Stimulated activated CD8-positive, alpha-beta memory T cell treated with anti-CD3 and anti-CD28 coated beads, Interleukin-2, amount 100 ng/mL, for 1 hour (primary cell): ENCODE measurements at places on chromosomes 12 and 14.

GRCh38 chr14:77868552-77869285, 68.8 kb downstream of the ADCK1 start:
- DNase-seq, result no peak

DNA sequence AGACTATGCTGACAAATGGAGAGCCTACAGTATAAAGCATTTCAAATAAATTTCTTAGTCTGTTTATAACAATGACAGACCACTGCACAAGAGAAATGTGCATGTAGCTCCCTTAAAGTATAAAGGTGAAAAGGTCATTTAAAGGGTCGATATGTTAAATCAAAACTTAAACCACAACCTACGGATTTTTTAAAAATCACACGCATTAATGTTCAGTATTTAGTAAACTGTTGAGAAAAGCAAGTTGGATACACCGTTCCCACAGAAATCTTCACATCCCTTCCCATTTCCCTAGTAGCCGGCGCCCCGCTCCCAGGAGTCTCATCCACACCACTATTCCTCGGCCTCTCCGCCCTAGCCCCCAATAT, 614 bp downstream of the FKBP3 start:
- no peak for DNase-seq

- no peak for DNase-seq
Observed at GRCh38 chr12:59735231-59735630, 139.4 kb downstream of the SLC16A7 start.

GRCh38 chr12:120903412-120904196, 554 bp downstream of the SPPL3 start:
- DNase-seq, result peak; percentile 38

DNA sequence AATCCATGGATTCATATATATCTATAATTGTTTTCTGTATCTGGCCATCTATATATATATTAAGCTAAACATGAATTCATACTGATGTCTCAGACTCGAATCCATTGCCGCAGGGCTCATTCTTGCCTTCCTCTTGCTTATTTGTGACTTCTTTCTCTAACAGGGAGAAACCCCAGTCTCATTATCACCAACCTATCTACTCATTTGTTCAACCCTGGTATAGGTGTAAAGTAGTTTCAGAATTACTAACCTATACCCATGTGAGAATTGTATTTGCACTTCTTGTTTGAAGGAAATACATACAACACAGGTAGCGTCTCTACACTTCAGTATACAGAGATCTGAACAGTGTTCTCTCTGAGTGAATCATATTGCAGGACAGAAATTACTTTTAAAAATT, 77.7 kb downstream of the PTPN11 start:
- DNase-seq, result no peak

GRCh38 chr14:104678901-104679705, 10.3 kb upstream of the INF2 start:
- DNase-seq, result no peak

GRCh38 chr14:36229262-36229661, 52.7 kb upstream of the PTCSC3 start:
- DNase-seq, result no peak

DNA sequence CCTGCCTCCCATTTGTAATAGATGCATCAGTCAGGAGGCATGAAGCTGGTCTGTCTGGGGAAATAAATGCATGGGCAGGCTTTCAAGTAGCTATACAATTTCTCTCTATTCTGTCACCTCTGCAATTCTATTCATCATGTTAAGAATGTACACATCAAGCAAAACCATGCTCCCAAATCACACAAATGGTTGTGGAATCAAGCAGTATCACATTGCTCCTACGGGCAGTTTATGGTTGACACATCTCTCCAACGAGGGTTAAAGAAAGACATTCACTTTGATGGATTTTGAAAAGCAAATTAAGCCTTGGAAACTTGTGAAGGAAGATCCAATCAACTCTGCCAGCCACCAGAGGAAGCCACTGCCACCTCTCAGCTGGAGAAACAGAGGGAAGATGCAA, 1277.4 kb upstream of the TMEM132C start:
- no peak for DNase-seq

DNA sequence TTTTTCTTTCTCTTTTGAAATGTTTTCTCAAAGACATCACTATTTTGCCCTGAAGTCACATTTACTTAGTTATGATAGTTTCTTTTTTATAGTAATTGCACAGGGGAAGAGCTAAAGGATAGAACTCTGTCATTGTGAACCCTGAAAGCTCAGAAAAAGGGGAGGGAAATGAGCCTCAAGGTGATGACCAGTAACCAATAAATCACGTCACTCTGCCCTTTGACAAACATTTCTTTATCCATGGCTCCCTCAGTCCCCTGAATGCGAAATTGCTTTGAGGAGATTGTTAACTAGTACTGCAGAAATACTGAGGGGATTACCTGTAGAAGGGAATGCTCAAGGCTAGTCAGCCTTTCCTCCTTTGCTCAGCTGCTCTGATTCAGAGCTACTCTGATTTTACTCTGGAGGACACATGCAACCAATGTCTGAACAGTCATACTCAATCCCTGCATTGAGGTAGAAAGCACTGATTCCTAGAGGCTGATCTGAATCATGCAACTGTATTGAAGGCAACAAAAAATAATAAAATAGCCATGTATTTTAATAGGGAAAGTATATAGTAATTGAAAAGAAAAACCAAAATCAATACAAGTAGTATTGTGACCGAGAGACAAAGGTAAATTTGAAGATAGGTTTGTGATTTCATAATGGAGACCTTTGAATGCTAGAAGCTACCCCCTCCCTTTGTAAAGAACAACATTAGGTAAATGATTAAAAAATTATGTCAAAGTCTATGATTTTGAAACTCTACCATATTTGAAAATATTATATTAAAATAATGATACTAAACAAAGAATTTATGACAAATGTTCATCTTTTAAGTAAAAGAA, 24.7 kb downstream of the SLCO1B1 start:
- DNase-seq, result no peak

DNA sequence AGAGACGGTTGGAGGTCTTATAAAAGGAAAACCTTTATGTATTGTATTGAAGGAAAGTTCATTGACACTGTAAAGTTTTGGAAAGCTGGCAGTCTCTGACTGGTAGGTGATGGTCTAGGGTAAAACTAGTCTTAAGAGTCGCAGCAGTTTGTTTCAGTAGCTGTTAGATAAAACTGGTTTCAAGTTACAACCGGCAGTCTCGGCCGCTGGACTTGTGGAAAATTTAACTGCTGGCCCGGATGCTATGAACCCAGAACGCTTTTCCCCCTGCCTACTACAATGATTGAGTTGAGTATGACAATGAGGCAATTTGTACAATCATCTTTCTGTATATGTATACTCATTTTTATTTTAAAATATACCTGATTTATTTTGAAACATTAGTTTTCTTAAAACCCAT, 1426.9 kb downstream of the AACS start:
- no peak for DNase-seq

GRCh38 chr14:101458741-101459550, 102.3 kb upstream of the DIO3 start:
- DNase-seq, result no peak

GRCh38 chr12:47206450-47207339, 126.9 kb upstream of the AMIGO2 start:
- DNase-seq, result no peak

- DNase-seq, result no peak
Observed at GRCh38 chr12:100504804-100505203, 31.1 kb downstream of the NR1H4 start.

DNA sequence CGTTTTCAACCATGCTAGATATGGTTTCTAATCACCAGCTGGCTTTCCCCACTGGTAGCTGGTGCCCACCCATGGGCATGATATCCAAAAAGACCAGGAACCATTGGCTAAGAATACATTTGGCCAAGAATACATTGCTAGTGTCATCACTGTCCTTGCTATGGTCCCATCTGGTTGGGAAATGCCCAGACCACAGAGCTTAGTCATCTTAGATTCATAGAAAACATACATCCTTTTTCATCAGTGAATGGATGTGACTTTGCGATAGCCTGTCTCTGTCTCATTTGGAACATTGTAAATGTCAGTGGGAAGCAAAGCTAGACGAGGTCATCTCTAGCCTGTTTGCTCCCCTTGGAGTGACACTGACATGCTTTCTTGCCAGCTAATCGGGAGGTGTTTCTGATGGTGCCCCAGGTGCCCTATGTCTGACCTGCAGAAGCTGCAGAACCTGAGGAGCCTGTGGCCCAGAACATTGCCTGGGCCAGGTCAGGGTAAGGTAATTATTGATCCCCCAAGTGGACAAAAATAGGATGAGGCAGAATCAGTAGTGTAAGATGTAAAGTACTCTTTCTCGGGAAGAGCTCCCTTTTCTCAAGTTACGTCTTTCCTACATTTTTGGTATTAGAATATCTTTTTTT, 194.8 kb downstream of the SLC41A2 start:
- DNase-seq, result no peak

DNA sequence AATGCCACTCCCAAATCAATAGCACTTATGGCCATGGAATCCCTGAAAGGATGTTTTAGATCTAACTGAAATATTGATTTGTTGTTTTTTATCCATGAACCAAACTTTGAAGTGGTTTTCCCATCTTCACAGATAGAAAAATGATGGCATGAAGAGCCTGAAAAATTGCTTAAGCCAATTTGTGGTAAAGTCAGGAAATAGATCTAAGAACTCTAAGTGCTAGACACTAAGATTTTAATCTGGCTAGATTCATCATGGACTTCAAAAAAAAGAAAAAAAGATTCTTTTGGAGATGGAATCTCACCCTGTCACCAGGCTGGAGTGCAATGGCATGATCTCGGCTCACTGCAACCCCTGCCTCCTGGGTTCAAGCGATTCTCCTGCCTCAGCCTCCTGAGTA, 45.0 kb upstream of the STRN3 start:
- DNase-seq, result no peak

- no peak for DNase-seq
Observed at GRCh38 chr12:99386907-99387306, 260.6 kb upstream of the GARIN6 start.

DNA sequence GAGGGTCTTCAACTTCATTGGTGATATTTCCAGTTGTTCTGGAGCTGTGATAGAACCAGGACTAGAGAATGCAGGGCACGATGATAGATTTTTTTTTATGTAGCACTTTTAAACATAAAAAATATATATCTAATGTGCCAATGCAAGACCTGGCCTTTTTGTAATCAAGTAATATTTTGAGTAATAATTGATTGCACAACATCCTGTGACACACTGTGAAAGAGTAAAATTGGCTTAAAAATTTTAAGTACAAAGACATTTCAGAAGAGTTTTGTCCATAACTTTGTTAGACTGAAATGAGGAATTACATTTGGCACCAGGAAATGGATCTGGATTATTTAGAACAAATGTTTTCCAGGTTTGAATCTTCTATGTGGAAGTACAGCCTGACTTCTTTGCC, 22.1 kb downstream of the PRKCH start:
- DNase-seq, result no peak

- DNase-seq, result no peak
Observed at GRCh38 chr12:132199101-132199500, 54.8 kb downstream of the NOC4L start.

GRCh38 chr12:44384136-44384535, 492.0 kb downstream of the NELL2 start:
- DNase-seq, result no peak

- no peak for DNase-seq
Observed at GRCh38 chr12:113285679-113286610, 49.0 kb downstream of the SLC8B1 start.

DNA sequence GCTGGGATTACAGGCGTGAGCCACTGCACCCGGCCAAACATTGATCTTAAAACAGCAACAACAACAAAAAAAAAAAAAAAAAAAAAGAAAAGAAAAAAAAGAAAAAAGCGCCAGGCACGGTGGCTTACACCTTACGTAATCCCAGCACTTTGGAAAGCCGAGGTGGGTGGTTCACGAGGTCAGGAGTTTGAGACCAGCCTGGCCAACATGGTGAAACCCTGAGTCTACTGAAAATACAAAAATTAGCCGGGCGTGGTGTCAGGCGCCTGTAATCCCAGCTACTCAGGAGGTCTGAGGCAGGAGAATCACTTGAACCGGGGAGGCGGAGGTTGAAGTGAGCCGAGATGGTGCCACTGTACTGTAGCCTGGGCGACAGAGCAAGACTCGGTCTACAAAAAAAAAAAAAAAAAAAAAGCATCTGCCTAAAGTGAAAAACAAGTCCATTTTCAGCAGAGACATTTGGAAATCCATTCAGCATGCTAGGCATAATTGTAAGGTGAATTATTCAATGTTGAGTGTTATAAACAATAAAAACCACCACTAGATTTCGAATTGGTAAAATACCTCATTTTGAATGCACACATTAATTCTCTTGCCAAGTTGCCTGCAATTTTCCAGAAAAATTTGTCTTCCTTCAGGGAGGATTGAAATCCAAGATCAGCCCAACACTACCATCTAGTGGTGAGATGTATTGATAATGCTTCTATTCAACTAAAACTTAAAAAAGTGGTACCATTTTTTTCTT, 8.0 kb upstream of the CERS5 start:
- DNase-seq, result no peak

- DNase-seq, result no peak
Observed at GRCh38 chr12:50825372-50825838, 17.3 kb upstream of the TMPRSS12 start.

GRCh38 chr12:54631551-54631950, 3.1 kb downstream of the LACRT start:
- no peak for DNase-seq

DNA sequence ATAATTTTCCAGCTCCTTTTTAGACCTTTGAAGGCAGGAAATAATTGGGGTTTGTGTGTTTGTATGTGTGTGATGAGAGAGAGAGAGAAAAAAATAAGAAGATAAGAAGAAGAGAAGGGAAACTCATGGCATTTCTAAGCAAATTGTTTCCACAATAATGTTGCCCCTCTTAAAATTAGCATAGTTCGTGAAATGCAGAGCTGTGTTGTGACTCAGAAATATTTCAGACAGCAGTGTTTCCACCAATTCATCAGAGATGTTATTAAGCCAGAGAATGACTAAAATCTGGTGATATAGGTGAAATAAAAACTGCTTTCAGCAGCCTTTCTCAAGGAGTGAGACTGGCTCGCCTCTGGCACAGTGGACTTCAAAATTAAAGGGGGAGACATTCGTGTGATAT, 65.9 kb upstream of the ARHGAP5 start:
- DNase-seq, result no peak

DNA sequence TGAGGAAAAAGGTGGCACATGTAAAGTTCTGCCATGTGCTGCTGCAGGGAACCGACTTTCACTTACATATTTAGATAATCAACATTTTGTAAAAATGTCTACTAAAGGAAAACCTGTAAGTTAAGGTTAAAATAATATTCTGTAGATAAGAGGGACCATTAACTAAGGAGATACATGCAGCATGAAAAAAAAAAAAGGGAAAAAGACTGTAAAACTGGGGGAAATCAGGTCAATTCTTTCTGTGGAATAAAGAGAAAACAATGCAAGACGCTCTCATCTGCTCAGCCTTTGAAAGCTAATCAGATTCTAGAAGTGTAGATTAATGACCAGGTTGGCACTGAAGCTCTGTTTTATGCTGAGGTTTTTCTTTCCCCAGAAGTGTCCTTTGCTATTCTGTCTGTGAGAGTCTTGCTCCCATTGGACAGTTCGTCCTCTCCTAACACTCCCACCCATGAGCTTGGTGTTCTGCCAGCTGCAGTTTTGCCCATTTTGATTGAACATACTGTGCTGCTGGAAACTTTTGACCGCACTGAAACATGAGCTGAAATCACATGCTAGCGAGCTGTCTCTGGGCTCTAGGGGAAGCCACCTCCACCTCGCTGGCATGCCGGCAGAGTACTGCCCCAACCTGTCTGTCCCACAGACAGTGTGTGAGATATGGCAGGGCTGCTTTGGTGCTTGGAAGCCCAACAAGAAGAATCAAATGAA, 39.7 kb downstream of the PPTC7 start:
- DNase-seq, result no peak
